ENCODE measurements at places on chromosomes 2 and 18.

- no peak for DNase-seq
Observed at GRCh38 chr2:48345176-48345575, 184.8 kb upstream of the STON1 start.

GRCh38 chr2:154452906-154453493 is 245.5 kb upstream of the KCNJ3 start:
- no peak for DNase-seq

- DNase-seq, result no peak
Observed at GRCh38 chr2:217839073-217839749, 163.6 kb downstream of the TNS1 start.

- DNase-seq, result no peak
Observed at GRCh38 chr18:77173275-77174030, 40.9 kb upstream of the MBP start.

- DNase-seq, result no peak
Observed at GRCh38 chr2:29401994-29402393, 286.8 kb downstream of the CLIP4 start.

- no peak for DNase-seq
Observed at GRCh38 chr2:8587920-8588830, 93.7 kb upstream of the ID2 start.

DNA sequence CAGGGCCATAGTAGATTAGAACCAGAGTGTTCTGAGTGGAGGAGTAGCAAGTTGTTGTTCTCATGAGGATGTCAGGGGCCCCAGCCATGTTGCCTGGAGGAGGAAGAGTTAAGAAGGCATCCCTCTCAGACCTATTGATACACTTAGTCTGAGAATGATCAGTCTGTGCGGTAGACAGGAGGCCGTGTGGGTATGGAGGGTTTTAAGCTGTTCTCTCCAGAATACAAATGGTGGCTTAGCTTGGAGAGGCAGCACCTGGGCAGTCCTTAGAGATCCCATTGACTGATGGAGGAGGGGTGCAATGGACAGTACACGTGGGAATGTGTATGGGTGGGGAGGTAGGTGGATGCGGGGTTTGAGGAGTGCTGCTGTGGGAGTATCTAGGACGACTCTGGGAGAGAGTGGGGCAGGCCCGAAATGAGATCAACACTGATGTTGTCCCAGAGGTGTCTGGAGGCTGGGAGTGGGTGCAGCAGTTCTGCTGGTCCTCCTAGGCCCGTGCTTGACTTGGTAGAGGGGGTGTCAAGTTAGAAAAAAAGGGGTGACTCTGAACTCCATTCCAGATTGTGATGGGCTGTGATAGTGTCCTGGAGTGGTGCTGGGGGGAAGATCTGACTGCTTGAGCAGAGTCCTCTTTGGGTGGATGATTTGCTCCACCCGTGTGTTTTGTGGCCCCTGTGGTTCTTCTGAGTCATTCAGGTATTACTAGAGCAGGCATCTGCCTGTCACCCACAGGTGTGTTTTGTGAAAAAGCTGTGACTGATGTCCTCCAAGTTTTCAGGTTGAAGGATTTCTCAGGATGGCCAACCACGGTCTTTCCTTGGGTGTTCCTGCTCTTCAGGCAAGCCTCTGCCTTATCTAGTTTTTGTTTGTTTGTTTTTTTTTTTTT is 44.7 kb downstream of the C2orf42 start:
- DNase-seq, result no peak

DNA sequence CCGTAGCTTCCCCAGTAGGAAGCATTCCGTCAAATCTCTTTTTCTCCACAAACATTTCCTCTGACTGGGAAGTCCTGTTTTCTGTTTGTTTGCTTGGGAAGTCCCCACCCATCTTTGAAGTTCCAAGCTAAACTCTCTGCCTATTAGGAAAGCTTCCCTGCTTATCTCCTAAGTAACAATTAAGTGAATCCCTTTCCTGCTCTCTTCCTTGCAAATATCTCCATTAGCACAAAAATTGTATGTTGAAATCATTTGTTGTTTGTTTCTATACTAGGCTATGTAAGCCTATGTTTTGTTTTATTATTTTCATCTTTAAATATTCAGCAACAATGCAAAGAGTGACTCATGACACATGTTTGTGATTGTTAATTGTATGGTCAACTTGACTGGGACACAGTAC is 812.6 kb upstream of the LRATD1 start:
- no peak for DNase-seq

DNA sequence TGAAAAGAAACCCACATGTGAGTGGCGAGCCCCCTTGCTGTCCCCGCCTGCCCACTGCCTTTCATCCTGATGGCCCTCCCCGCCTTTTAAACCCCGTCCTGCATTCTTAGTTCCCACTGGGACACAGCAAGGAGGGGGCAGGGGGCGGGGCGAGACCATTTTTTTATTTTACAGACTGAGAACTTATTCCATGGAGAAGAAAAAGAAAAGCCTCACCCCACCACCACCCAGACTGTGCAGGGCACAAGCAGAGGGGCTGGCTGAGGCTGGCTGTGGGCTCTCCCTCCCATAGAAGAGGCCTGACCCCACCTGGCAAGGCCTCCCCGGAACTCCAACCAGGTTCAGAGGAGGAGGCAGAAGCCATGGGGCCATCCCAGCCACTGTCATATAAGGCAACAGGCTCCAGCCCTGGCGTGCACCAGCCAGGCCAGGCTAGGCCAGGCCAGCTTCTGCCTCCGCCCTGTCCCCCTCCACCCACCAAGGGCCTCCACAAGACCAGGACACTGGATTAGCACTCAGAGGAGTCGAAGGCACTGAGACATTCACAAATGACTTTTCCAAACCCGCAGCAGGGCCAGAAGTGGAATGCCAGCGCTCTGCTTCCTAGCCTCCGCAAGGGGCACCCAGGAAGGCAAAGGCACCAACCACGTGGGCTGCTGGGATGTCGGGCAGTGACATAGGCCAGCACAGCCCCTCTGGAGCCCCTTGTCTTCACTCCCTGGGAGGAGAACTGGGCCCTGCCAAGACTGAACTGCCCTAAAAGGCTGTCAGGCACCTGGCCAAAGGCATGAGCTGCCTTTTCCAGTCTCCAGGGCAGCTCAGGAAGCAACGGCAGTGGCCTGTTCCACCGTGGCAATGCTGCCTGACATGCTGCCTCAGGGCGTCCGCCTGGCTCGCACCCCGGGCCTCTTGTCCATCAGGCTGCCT is 37.5 kb upstream of the SEMA4C start:
- DNase-seq, result peak; percentile 83

Measured in C1 segment of cervical spinal cord (tissue), 14 donors.